Heart left ventricle (tissue), 16 donors: ENCODE measurements at places on chromosomes 16 and 17.

GRCh38 chr17:80640366-80641084, 95.9 kb downstream of the RPTOR start:
- no peak for DNase-seq

GRCh38 chr17:77214743-77215142, 74.0 kb downstream of the SEC14L1 start:
- peak; percentile 69 for DNase-seq

DNA sequence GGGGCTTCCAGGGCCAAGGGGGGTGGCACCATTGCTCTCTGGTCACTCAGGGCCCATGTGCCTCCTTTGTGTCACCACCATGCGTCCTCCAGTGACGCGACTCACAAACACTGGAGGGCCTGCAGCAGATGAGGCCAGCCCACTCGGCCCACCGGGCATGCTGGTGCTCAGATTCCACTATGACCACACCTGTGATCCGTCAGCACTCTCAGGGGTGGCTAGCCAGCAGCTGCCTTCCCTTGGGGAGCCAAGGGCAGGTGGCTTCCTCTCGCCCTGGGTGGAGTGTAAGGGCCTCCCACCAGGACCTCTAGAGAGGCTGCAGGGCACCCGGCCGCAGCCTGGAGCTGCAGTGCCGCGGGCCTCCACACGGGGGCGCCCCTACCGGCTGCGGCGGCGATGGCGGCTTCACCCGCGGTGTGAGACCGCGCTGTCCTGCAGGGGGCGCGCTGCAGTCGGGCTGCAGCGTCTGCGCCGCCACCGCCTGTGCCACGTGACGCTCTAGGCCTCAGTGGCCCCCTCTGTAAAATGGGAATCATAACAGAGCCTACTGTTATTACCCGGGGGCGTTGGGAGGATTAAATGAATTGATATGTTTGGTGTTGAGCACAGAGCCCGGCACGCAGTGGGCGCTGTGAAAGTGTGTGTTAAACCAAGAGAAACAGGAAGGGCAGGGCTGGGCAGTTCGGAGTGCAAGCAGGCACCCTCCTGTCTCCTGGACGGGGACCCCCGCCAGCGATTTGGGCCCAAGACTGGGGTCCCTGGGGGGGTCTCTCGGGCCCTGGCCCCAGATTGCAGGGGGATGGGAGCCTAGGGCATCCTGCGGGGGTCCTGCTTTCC, 192.4 kb upstream of the GSE1 start:
- peak; percentile 54 for DNase-seq

DNA sequence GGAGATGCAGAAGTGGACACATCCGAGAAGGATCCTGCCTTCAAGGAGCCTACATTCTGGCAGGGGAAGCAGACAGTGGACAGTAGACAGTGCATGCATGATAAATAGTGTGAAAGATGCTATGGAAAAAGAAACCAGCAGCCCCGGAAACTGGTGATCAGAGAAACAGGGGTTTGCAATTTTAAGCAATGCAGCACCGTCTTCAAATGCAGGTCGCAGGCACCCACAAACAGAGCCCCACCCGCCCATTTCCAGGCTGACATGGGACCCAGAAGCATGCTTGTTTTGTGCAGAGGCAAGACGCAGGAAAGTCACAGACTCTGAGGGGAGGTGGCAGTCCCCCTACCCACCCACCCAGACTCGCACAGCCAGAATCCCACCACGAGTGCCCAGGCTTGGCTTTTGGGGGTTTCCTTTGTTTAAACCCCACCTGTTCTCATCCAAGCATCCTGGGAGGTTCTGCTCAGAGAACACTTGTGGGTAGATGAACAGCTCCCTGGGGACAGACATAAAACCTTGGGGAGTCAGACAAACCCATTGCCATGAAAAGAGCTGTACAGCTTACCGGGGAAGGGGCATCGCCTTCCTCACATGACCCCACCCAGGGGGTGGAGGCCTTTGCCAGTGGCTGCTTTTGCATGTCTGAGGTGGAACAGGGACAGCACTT, 114.3 kb downstream of the MGAT5B start:
- no peak for DNase-seq

DNA sequence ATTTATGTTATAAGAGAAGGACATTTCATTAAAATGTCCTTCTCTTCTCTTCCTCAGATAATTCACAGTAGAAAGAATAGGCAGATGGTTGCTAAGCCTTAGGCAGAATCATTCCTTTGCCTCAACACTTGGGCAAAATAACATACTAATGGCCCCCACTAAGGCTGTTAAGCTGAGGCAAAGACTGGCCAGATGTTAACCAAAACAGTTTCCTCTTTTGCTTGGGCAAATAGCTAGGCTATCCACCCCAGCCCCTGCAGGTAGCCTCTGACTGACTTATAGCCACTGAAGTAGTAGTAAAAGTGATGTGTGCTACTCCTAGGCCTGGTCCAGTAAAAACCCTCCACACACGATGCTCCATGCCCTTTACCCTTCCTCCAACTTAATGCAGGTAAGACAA, 55.2 kb downstream of the SPAG9 start:
- DNase-seq = no peak

DNA sequence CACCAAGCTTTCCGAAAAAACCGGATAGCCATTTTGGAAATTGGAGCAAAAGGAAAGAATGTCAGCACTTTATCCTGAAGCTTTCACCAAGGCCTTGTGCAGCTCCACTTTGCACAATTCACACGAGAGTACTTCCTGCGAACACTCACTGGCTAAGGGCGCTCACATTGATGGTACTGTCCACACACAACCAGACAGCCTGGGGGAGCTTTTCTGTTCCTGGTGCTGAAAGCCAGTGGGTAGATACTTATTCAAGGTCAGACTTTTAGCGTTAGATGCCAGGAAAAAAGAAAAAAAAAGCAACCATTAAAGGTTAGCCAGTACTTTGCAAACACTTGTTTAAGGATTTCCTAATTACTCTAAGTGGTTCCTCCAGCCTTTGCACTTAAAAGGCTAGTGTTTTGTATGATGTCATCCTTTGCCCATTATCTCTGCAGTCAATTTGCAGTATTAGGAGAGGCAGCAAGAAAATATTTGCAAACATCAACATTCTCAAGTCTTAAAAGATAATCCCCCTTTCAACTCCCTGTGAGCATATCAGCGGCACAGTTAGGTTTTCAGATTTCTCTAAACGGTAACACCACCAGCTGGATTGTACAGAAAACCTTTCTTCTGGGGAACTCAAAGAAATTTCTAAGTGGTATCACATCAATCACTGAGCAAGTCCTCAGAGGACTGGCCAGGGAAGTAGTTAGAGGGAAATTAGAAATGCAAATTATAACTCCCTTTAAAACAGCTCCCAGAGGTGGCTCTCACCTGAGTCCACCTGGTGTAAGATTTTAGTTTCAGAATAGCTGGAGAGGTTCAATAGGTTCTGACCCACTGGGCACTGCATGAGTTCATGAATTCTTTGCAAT, 243.4 kb upstream of the IRX5 start:
- no peak for DNase-seq
